ENCODE measurements at places on chromosomes 1 and 21.

- no peak for DNase-seq
Measured at GRCh38 chr1:41804176-41804575, 114.5 kb downstream of the HIVEP3 start.

DNA sequence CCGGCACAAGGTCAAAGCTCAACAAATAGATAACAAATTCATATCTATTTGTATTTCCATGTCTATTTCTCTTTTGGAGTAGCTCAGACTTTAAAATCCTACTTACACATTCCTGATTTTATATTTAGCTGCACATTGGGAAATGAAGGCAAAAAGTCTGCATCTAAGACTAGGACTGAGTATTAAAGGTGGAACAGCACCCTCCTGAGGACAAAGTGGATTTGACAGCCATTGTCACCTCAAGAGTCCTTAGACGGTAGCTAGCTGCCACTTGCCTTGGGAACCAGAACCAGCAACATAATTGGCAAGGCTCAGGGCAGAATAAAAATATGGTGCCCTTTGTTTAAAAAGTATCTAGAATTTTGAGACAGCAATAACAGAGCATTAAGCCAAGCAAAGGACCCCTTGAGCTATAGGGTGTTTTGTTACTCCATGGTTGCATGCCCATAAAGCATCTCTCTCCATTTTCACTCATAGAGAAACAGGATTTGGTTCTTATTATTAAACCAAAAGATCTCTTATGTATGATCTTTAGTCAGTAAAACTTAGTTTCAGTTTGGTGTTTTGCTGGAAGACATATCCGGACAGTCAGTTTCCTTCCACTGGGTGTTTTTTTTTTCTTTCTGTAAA is 30.0 kb upstream of the SGIP1 start:
- peak; percentile 6 for DNase-seq

- no peak for DNase-seq
Measured at GRCh38 chr1:117210831-117211261, at the start of gene VTCN1. VTCN1 (minus strand) TSS chr1:117210927; CDS start chr1:117210855, 72 bp downstream.

- DNase-seq = peak; percentile 88
Measured at GRCh38 chr1:3457910-3458883, 3.7 kb downstream of the ARHGEF16 start.

DNA sequence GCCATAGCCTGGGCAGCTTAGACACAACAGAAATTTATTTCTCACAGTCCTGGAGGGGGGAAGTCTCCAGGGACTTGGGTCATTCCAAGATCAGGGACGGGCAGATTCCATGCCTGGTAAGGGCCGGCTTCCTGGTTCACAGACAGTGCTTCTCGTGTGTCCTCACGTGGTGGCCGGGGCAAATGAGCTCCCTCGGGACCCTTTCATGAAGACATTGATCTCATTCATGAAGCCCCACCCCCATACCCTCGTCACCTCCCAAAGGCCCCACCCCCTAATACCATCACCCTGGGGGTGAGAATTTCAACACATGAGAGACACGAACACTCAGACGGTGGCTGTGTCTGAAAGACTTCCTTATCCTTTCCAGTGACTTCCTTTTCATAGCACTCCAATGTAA is 51.5 kb downstream of the ACOT7 start:
- DNase-seq = no peak

- no peak for DNase-seq
Measured at GRCh38 chr1:161307230-161307768, 2.5 kb downstream of the MPZ start.

DNA sequence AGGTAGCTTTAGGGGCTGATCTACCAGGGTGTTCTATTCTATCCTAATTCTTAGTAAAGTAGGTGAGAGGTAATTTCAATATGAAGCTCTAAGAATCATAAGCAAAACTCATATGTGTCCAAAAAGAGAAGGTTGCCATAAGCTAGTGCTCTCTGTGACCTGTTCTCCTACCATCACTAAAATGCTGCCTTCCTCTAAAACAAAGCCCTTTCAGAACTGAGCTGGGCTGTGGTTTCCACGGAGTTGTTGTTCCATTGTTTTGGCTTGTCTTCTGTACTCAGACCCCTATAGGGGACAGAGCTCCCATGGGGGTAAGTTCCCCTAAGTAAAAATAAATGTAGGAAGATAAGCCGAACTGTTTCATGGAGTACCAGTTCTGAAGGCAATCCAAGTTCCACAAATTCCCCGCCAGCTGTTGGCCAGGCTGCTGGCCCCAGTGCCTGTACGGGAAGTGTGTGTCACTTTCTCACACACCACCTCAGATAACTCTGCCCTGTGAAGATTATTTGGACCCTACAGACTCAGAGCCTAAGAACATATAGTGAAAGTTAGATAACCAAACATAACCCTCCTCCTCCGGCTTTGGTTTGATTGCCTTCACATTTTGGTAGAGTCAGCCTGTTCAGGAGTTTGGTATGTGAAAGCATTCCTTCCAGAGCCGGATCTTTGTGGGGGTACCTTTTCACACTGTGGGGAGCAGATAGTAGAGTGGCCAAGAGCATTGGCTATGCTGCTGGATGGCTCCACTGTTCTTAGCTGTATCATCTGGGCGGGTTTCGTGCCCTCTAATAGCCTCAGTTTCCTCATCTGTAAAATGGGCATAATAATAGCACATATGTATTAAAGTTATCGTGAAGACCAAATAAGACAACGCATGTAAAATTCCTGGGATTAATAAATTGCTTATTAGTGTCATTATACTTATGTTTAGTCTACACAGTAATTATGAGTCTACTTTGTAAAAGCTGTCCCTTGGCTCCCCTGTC is 10.8 kb downstream of the DPT start:
- DNase-seq = no peak

GRCh38 chr1:207848234-207848633 is 62.7 kb downstream of the CD34 start:
- DNase-seq = no peak

DNA sequence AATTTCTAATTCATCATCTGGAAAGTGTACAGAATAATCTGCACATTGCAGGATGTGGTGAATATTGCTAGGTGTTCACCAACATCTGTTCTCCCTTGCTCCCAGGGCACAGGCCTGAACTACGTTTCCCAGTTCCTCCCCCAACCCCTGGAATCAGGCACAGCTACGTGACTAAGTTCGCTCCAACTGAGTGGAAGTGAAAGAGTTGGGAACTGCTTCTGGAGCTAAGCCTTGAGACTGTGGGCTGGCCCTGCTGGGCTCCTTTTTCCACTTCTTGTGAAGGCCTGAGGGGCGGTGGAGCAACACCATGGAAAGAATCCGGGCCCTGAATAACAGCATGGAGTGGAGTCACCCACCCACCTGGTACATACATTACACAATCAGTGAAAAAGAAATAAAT is 534.6 kb downstream of the SMYD3 start:
- DNase-seq = no peak

- DNase-seq = no peak
Measured at GRCh38 chr1:109901141-109901523, 9.5 kb upstream of the CSF1 start.
